ENCODE measurements at places on chromosomes 3 and 15.

DNA sequence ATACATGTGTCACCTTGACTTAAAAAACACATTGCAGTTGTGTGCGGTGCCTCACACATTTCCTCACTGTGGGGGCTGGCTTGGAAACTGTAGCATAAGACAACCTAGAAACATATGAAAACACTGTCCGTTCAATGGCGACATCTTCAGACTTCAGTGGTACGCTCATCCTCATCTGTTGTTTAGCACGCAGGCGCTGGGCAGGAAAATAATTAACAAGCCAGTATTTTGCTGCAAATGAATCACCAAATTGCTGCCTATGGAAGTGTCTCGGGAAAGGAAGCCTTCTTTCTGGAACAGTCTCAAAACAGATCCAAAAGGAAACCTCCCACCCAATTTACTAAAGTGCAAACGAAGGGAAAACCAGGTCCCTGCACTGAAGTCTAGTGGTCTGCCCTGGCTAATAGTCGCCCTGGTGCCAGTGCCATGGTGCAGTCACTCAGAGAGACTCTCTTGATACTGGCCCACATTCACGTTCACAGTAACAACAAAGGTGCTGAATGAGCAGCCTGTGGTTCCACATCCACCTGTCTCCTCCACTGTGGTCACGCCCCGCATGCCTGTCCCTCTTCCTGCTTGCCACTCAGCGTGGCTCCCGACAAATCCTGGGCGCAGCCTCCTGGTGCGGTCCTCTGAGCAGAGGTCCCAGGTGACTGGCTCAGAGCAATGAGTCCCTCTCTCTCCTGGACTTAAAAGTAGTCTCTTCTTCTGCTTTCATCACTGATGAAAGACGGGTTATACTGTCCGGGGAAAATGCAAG, 35.6 kb upstream of the MUC13 start:
- DNase-seq = no peak

DNA sequence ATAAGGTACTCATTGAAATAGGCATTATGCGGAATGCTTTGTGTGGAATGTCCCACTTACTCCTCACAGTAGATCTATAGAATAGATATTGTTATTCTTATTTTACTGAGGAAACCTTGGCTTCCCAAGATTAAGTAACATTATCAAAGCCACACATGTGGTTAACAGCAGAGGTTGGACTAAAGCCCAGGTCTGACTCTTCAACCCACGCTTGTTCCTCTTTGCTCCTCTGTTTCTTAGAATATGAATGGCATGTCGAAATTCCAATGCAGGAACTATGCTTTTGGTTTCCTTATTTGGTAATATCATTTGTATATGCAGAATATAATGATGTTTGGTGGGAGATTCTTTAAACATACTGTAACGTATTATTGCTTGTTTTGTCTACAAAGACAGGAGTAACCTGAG, 818.8 kb upstream of the LMCD1 start:
- no peak for DNase-seq

- no peak for DNase-seq
Measured at GRCh38 chr3:11543141-11543947, 100.4 kb downstream of the VGLL4 start.

DNA sequence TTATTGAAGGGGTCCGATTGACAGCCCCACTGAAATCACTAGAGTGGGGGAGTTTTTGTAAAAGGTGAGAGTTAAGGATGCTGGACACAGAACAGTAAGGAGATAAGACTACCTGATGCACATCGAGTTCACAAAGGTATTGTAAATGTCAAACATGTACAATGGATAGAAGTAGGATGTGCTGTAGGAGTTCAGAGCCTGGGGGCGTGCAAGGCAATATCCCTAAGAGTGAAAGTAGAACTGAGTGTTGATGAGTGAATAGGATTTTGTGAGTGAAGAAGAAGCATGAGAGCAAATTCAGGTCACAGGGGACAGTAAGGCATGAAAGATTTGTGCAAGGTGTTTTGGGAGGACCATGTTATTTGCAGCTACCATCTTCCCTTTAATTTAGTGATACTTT, 21.5 kb downstream of the DOCK3 start:
- no peak for DNase-seq

GRCh38 chr3:32897001-32897601, 54.3 kb upstream of the CCR4 start:
- no peak for DNase-seq

GRCh38 chr3:194857469-194858113, 171.9 kb downstream of the FAM43A start:
- no peak for DNase-seq

GRCh38 chr3:40116478-40117177, 192.9 kb upstream of the EIF1B start:
- no peak for DNase-seq

GRCh38 chr15:36831125-36831903, 251.9 kb downstream of the CDIN1 start:
- DNase-seq = no peak

DNA sequence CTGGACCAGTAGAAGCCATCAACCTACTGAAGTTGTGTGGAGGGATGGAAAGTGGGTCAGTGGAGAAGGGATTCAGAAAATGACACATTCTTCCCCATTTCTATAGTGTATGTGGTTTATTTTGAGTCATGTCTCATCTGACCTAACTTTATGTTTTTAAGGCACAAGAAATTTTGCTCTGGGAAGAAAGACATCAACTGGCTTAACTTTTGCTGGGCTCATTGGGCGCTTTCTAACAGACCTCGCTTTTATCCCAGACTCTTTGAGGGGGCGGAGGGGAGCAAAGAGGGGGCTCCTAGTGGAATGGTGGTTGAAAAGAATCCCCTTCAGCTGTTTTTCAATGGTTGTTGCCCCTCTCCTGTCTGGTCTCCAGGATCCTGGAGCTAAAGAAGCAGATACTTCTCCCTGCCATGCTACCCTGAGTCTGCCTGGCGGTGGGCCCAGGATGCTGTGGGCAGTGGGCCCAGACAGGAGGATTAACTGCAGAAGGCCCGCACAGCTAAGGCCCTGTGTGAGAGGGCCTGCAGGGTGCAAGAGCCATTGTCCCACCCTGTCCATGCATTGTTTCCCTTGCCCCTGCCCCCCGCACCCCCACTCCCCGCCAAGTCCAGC, 14.5 kb downstream of the CSRNP1 start:
- DNase-seq = no peak

GRCh38 chr3:129560269-129560787, 17.4 kb downstream of the H1-8 start:
- DNase-seq = no peak

DNA sequence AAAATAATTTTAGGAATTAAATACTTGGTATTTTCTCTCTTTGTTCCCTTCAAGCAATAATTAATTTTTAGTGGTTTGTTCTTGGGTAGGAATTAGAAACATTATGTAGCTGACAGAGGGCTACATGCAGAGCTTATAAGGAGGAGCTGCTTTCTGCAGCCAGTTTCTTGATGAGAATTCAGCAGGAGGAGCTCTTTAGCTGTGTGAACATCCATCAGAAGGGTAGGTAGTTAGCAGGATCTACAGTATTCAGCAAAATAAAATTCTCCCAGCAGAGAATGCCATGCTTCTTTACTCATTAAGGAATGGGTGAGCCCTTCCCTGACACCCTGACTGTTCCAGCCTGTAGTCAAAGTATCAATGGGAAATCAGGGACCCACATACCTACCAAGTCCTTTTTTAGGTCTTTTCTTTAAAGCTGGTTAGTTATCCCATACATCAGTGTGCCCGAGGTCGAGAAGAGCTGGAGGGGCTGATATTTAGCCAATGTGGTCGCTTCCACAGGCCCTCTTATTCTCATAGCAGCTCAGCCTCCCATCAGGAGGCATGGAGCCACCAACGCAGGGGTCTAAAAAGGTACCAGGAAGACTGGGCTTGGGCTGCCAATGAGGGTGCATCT, 54.0 kb downstream of the KCNAB1 start:
- no peak for DNase-seq

GRCh38 chr3:63952248-63952594, 40.0 kb upstream of the SCAANT1 start:
- DNase-seq = no peak

GRCh38 chr3:195178124-195178910, 92.6 kb downstream of the XXYLT1 start:
- DNase-seq = no peak

- DNase-seq = no peak
Measured at GRCh38 chr15:70275461-70276138, 177.9 kb upstream of the TLE3 start.

- DNase-seq = no peak
Measured at GRCh38 chr3:132624790-132625189, 27.7 kb downstream of the ACKR4 start.
